ENCODE measurements at places on chromosomes 4 and X.
A peak's percentile ranks its signal among the peaks of the same experiment; 100 is the strongest.

- DNase-seq: no peak
Observed at GRCh38 chr4:114178392-114178791, 198.9 kb upstream of the ARSJ start.

- no peak for DNase-seq
Observed at GRCh38 chr4:40612831-40613230, 16.8 kb downstream of the RBM47 start.

DNA sequence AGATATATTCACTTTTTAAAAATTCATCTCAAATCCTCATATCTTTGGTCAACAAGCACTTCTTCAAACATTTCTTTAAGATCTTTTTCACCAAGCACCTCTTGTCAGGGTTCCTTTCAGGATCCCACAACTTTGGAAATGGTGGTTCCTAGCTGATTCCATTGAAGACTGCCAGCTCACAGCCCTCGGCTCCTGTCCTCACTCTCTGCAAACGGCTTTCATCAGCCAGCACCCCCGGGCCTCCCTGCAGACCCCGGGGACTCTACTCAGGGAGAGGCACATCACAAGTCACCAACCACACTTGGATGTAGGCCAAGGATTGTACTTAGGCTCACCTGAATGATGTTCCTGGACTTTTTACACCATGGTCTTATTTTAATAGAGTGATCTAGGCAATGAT lies 20.0 kb downstream of the ZBTB33 start:
- no peak for DNase-seq

GRCh38 chrX:150192816-150193215 lies 170.3 kb upstream of the MAMLD1 start:
- DNase-seq: no peak

GRCh38 chrX:7876957-7877356 lies 34.0 kb downstream of the VCX start:
- DNase-seq: no peak

DNA sequence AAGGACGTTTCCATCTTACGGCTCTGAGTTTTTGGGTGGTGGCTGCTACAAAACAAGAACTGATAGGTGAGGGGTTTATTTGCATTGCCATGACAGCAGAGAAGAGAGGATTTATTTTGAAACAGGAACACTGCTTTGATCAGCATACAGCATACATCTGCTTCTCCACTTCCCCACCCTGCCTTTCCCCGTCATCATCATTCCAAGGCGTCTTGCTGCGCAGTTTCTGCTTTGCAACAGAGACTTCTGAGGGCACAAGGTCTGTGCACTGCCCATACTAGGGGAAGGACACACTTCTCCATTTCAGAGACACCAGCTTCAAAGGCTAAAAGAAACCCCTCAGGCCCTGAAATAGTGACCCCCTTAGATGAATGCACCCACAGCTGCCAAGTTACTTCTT lies 19.1 kb downstream of the STARD8 start:
- DNase-seq: no peak

GRCh38 chr4:54085284-54085683 lies 14.7 kb upstream of the GSX2 start:
- DNase-seq: no peak

GRCh38 chrX:130171446-130172126 lies at the start of gene RAB33A:
Gene RAB33A, plus strand, starts transcription at chrX:130171962. Its CDS starts 101 bp downstream, at chrX:130172063.
- DNase-seq: peak; percentile 48

DNA sequence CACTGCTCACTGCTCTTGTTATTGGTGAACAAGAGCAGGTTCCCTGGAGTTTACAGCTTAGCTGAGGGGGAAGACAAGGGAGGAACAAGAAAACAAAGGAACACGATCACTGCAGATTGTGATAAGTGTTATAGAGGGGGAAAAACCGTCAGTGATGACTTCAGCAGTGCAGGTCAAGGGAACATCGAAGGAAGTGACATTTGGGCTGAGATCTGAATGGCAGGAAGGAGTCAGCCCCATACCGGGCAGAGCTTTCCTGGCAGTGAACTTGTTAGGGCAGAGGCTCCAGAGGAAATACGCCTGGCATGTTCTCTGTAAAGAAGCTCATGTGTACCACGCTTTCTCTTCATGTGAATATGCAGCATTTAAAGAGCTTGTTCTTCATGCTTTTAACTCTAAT lies 78.1 kb downstream of the LDB2 start:
- DNase-seq: no peak

GRCh38 chr4:132502096-132502552 lies 647.0 kb upstream of the PCDH10 start:
- no peak for DNase-seq

GRCh38 chr4:145719752-145720624 lies 40.0 kb downstream of the C4orf51 start:
- no peak for DNase-seq

DNA sequence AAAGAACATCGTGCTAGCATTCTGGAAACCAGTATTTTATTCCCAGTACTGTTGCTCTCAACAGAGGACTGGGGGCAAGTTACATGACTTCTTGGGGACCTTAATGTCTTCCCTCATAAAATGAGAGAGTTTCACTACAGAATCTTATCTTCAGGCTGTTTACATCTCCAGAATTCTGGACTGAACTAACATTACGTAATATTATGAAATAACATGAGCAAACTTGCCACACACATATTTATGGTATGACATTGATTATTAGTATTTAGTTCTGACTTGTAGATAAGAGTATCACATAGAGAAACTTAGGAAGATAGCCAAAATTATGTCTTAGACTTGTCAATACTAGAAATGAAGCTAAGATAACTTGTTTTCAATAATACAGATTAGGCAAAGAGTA lies 68.0 kb downstream of the NFKB1 start:
- DNase-seq: no peak

DNA sequence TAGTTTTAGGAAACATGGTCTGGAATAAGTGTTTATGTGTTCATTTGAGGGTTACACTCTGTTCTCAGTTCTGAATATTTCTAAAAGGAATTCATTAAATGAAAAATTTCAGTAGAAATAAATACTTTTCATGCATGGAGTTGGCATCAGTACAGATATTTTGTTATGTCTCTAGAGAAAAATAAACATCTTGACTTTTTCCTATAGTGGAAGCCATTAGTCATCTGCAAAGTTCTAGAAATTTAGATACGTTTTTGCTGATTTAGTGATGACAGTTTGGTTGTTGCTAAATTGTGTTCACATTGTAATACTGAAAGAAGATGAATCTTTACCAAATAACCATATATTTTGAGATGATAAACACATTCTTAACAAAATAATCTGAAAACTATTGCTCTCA lies 268.2 kb upstream of the TEX13A start:
- no peak for DNase-seq

DNA sequence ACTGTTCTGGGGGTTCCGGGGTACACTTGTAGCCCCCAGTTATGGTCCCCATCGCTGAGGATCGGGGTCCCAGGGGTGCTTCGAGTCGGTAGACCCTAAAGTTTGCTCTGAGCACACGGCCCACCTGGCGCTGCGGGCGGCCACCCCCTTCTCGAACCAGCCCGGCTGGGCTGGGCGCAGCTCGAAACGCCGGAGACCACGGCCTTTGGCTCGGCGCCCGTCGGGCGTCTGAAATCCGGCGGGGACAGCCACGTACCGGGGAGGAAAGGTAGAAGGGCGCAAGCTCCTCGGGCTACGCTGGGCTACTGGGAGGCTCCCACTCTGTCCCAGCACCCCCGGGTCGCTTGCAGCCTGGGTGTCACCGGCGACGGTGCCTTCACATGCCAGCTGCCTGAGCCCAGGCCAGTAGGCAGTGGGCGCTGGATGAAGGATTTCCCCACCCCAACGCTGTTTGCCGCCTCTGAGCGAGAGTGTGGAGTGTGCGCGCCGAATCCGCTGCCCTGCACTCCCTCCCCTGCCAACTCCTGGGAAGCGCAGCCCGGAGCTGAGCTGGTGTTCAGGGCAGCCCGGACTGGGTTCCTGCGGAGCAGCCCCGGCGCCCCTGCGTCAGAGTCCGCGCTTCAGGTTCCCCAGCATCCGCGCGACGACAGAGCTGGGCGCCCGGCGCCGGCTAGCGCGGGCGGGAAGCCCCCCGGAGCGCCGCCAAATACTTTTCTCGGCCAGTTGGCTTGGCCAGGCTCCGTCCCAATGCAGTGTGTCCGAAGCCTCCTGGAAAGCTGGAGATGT lies 637 bp downstream of the MAMLD1 start:
- DNase-seq: peak; percentile 65

- no peak for DNase-seq
Observed at GRCh38 chr4:4330794-4331193, 40.7 kb downstream of the ZBTB49 start.

- peak; percentile 28 for DNase-seq
Observed at GRCh38 chr4:38667085-38667893, 3.3 kb downstream of the KLF3 start.

- no peak for DNase-seq
Observed at GRCh38 chr4:7572894-7573293, 138.2 kb upstream of the PSAPL1 start.

DNA sequence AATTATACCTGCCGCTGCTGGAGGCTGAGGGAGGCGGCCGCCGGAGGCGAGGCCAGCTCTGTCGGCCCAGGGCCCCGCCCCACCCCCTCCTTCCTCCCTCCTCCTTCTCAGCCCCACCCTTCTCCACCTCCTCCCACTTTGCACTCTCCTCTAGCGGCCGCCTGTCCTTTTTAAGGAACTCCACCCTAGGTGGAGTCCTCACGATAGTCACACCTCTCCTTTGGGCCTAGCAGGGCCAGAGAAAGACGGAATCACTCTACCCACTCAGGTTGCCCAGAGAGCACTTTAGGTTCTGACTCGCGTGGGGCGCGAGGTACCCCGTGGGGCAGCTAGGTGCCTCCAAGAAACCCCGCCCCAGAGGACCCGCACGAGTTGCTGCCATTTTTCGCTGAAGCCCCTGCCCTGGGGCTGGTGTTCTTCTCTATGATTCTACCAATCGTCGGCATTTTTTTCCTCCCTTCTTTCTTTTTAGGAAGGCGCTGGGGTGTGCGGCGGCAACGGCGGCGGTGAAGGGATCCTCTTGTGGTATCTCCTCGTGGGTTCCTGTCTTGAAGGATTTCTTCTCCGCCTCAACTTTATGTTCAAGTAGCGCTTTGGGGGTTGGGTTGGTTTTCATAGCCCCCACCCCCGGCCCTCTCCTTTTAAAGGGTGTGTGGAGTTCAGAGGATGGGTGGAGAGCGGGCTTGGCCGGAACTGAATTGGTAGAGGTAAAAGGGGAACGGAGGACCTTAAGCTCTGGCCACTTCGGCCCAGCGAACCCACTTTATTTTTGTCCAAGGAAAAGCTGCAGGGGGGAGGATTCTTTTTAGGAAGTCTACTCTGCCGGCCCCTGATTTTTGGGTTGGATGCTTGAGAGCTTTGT lies at the start of gene KLF8:
Gene KLF8, plus strand, starts transcription at position 136 of the 862 bp plus-strand sequence. CDS start 979 bp downstream, outside the sequence.
- DNase-seq: peak; percentile 32

GRCh38 chr4:19829101-19829500 lies 422.6 kb upstream of the SLIT2 start:
- DNase-seq: no peak

DNA sequence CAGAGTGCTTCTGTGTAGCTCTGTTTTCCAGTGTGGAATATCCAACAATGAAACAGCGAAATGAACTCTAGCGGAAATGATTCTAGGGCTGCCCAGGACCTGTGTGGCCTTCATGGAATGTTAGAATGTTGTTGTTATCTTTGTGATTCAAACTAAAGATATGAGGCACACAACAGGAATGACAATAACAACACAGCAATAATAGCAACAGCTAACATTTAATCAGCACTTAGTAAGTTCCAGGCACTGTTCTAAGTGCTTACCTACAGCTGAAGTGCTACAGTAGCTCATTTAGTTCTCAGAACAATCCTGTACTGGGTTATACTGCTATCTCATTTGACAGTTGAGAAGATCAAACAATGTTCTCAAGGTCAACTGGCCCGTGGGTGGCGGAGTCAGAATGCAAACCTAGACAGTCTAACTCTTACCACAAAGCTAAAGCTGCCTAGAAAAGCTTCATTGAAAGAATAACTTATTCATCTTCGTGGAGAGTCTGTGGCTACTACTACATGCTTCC lies 63.7 kb downstream of the MAML3 start:
- no peak for DNase-seq

GRCh38 chrX:154046031-154046781 lies 26.5 kb upstream of the IRAK1 start:
- DNase-seq: no peak

GRCh38 chrX:95693365-95693764 lies 991.3 kb upstream of the DIAPH2 start:
- no peak for DNase-seq

All from NCI-H82 (cell line).